ENCODE measurements at places on chromosomes 12 and 14.

GRCh38 chr12:31234955-31235867 is 90.7 kb downstream of the SINHCAF start:
- DNase-seq, result peak; percentile 28

- DNase-seq, result no peak
These were observed 31.8 kb upstream of the RCOR1 start for GRCh38 chr14:102560458-102561261.

DNA sequence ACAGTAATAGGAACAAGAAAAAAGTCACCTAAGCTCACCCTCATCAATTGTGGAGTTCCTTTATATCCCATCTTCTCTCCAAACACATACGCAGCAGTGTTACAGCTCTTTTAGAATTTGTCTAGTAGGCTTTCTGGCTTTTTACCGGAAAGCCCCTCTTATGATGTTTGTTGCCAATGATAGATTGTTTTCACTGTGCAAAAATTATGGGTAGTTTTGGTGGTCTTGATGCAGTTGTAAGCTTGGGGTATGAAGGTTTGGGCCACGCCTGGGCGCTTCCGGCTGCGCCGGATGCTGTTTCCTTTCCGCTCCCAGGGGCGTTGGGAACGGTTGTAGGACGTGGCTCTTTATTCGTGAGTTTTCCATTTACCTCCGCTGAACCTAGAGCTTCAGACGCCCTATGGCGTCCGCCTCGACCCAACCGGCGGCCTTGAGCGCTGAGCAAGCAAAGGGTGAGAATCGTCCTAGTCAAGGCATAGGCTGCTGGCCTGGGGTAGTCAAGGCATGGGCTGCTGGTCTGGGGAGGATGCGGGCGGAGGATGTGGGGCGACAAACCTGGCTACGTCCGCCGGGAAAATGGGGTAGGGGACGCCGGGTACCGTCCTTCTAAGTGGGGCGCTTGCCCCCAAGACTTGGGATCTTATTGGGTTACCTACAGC is at the start of the genes C12orf57 and RNU7-1:
Gene C12orf57, plus strand, starts transcription at position 301 of the 659 bp plus-strand sequence. Its CDS starts 100 bp downstream, at position 401.
Gene RNU7-1, plus strand, starts transcription at position 95 of the 659 bp plus-strand sequence.
- DNase-seq, result peak; percentile 94

DNA sequence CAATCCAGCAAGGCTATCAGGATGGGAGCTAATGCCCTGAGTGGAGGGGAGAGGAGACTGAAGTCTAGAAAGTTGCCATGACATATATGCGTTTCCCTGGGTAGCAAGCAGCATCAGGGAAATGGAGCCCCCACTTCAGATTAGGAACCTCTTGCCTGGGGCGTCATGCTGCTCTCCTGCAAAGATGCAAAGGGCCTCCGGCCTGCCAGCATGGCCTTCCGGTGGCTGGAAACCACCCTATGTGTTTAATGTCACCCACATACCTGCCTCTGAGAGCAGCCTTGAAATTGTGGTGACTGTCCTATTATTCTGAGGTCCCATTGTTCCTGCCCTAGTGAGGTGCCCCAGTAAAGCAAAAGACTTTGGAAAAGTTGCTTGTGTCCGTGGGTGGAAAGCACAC is 10.0 kb upstream of the IFI27L2 start:
- DNase-seq, result no peak

Measured in HCEC 1CT (cell line).